ENCODE measurements at places on chromosomes 5 and 9.

DNA sequence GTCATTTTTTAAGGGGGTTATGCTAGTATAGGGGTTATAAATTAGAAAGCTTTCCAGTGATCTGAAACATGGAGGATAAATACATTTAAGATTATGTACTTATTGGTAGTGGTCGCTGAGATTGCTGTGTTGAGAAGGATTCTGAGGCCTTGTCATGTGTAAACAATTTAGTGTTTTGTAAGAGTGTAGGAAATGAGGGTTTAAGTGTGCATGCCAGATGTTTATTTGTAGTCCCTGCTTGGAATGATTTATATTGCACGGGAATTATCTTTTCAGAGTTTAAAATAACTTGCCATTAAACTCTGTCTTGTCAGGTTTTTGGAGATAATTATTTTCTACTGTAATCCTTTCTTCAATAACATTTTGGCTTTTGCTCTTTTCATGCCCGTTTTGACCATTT lies 19.4 kb downstream of the ZNF618 start:
- no peak for DNase-seq

- no peak for DNase-seq
Measured at GRCh38 chr5:96278981-96279380, 154.1 kb downstream of the PCSK1 start.

DNA sequence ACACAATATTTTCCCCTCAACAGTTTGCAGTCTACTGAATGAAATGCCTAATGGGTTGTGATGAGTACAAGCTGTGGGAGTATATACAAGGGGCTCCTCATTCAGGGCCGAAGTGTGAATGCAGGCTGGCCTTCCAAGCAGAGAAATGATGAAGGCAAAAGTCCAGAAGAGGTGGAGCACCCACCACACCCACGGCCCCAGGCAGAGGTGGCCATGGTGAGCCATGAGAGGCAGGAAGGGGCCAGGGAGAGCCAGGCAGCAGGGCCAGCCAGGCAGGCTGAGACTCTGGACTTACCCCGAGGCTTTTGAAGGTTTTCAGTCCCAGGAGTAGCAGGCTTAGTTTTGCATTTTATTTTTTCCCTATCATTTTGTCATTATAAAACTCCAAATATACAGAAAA lies 218.1 kb downstream of the AUH start:
- no peak for DNase-seq

- DNase-seq: no peak
Measured at GRCh38 chr5:10655161-10655971, 91.5 kb downstream of the ANKRD33B start.

- DNase-seq: no peak
Measured at GRCh38 chr9:30591461-30591860, 1793.0 kb upstream of the ACO1 start.

- no peak for DNase-seq
Measured at GRCh38 chr5:1106385-1107166, 5.3 kb downstream of the SLC12A7 start.

DNA sequence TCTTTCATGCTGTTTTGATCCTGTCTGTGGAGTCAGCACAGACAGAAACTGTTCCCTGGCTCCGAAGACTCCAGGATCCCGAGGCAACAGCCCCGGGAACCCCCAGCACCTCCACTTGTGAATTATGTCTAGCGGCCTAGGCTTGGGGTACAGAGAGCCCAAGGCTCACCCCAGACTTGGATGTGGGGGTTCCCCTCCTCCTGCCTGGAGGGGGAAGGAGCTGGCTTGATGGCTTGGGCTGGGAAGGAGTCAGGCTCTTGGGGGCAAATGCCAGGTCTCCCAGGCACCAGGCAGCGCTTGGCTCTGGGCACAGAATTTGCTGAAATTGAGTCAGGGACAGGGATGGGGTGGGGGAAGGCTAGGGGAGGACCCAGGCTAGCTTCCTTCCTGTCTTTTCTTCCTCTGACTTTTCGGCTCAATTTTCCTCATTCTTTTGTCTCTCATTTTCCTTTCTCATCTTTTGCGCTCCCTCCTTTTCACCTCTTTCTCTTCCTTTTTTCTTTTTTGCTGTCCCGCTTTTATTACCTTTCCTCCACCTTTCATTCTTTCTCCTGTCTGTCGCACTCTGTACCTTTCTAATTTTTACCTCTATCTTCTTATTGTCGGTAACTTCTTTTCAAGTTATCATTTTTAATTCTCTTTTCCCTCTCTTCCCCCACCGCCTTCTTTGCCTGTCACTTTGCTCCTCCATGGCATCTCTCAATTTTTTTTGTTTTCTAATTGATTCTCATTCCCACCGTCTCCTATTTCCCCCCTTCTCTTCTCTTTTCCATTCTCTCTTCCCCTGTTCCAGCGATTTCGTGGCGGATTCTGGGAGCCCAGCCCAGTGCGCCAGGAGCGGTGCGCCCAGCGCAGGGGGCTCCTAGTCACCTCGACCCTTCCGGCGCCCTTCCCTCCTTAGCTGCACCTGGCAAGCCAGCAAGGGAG lies 10.5 kb downstream of the MSX2 start:
- no peak for DNase-seq

GRCh38 chr9:19408316-19408692 lies 505 bp upstream of the ACER2 start:
- DNase-seq: peak; percentile 83

DNA sequence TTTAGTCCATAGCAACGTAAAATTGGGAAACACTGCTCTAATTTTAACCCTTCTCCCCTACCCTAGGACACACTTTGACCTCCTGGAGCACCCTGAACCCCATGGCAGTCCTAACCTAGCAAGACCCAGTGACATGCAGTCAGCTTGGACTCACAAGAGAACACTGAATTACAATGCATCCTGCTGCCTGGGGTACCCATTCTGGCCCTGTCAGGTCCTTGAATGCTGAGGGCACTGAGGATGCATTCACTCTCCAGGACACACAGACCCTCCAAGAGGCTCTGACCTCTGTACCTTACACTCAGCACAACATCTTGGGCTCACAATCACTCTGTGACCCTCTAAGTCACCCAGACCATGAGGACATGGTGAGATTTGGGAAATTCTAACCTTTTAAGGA lies 1.8 kb upstream of the PROP1 start:
- no peak for DNase-seq

DNA sequence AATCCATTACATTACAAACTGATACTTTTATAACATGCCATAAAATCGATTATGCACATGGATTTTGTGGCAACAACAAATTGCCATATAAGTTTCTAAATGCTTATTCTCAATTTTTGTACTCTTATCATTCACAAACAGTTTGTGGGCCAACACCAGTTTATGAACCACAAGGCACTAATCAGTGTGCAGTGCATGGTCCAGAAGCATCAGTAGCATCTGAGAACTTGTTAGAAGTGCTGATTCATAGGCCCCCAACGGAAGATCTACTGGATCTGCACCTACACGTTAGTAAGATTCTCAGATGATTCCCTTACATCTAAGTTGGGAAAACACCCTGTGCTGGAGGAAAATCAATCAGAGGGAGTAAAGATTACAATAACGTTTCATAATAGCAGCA lies 242.8 kb downstream of the TRPM3 start:
- DNase-seq: no peak

DNA sequence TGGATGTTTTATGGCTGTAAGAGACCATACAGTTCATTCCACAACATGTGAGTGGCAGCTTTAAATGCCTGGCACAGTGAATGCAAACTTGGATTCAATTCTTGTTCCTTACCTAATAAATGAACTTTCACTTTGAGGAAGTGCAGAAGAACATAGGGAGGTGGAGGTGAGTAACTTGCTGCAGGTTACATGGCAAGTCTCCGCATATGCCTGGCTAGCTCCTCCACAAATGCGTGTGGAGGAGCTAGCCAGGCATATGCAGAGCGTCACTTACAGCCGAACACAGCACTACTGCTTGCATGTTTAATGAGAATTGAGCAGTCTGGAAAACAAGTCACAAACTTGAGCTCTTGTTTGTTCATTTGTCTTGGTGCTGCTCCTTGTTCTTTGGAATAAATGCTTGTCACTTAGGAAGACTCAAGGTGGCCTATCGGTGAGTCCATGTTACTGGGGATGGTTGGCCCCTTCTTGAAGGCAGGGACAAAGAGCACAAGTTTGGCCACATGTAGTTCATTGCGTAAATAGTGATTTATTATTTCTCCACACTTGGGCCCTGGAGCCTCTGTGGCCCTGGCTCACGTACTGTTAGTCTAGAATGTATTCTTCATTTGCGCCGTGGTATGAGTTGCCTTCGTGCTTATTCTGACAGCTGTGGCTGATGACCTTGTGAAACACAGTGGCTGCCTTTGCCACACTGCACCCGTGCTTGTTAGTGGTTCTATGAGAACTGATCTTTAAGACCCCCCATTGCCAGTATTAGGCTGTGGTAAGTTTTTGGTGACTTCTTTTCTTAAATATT lies 3.1 kb downstream of the ISOC1 start:
- no peak for DNase-seq

DNA sequence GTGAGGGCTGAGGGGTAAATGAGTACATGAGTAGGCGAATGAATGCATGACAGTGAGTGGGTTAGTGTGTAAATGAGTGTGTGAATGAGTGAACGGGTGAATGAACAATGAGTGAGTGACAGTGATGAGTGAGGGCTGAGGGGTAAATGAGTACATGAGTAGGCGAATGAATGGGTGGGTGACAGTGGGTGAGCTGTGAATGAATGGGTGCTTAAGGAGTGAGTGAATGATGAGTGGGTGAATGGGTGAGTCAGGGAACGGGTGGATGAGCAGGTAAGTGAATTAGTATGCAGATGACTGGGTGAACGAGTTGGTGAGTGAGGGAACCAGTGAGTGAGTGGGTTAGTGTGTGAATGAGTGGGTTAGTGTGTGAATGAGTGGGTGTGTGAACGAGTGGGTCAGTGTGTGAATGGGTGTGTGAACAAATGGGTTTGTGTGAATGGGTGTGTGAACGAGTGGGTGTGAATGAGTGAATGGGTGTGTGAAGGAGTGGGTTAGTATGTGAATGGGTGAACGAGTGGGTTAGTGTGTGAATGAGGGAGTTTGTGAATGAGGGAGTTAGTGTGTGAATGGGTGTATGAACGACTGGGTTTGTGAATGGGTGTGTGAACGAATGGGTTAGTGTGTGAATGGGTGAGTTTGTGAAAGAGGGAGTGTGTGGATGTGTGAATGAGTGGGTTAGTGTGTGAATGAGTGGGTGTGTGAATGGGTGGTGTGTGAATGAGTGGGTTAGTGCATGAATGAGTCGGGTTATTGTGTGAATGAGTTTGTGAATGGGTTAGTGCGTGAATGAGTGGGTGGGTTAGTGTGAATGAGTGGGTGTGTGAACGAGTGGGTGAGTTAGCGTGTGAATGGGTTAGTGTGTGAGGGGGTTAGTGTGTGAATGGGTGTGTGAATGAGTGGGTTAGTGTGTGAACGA lies 32.9 kb downstream of the NKD2 start:
- no peak for DNase-seq

- no peak for DNase-seq
Measured at GRCh38 chr9:133839822-133840329, 101.7 kb upstream of the SARDH start.

DNA sequence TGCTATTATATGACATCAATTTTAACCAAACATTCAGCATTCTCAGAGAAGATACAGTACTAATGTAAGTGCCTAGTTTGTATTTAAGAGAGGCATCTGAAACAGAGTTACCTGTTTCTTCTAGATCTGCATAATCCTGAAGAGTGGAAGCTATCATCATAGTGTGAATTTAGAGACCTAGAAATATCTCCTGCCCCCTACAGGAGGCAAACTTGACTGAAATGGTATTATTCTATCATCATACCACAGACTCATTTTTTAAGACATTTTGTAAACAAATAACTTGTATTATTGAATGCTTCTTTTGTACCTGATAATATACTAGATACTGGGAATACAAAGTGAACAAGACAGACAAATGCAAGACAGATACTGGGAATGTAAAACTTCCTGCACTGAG lies 216.8 kb upstream of the RPS23 start:
- DNase-seq: no peak

DNA sequence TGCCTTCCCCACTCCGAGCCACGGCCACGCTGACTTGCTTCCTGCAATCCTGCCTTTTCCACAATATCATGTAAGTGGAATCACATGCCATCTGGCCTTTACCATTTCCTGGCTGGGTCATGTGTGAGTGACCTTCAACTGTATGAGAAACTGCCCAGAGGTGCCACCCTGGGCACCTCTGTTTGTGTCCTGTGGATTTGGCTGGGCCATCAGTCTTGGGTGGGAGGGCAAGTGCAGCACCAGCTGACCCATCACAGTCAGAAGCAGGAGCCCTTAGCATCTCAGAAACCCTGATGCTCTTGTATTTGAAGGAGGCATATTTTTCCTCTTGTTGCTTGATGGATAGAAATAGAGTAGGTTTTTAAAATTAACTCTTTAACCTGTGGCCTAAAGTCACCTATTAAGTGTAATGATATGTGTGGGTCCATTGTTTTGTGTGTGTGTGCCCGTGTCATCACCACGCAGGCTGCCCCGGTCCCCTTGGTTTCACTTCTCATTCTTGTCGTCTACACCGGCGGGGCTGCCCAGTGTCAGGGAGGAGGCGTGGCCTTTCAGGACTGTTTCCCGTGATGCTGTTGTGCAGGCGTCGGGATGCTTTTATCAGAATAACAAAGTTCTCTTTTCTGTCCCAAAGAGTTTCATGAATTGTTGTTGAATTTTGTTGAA lies 52.1 kb upstream of the CACNA1B start:
- peak; percentile 49 for DNase-seq

GRCh38 chr5:101091902-101092301 lies 188.8 kb upstream of the ST8SIA4 start:
- DNase-seq: no peak

- DNase-seq: no peak
Measured at GRCh38 chr5:116378007-116378776, 196.4 kb downstream of the SEMA6A start.

- DNase-seq: peak; percentile 18
Measured at GRCh38 chr5:181167814-181168488, 20.6 kb downstream of the OR2V2 start.

DNA sequence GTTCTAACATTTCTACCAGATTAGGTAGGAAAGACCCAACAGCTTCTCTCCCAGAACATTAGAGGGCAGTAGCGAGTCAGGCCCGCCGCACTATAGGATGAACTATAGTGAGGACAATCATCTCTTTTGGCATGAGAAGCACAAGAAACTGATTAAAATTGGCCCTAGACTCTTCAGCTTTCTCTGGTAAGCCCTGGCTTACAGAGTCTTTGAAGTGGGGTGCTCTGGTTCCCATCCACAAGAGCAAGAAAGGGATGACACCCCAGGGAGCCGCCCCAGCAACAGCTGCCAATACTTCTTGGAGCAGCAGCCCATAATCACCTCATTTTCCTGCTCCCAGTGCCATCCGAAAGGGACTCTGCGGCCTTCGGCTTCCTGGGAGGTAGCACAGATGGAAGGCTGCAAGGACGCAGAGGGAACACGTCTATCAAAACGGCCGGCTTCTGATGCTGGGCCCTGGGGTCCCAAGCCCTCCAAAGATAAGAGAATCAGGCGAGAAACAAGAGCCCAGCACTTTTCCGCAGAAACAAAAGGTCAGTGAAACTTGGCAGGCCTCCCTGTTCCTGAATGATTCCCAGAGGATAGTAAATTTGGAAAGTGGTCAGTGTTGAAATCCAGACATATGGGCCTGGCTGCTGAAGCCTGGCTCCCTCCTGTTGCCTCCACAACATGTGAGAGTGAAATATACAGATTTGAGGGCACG lies 69.3 kb downstream of the HSD17B3 start:
- DNase-seq: no peak

All from suprapubic skin (tissue), 4 donors.